GM19239 (cell line): ENCODE measurements at places on chromosomes 5 and 9.

DNA sequence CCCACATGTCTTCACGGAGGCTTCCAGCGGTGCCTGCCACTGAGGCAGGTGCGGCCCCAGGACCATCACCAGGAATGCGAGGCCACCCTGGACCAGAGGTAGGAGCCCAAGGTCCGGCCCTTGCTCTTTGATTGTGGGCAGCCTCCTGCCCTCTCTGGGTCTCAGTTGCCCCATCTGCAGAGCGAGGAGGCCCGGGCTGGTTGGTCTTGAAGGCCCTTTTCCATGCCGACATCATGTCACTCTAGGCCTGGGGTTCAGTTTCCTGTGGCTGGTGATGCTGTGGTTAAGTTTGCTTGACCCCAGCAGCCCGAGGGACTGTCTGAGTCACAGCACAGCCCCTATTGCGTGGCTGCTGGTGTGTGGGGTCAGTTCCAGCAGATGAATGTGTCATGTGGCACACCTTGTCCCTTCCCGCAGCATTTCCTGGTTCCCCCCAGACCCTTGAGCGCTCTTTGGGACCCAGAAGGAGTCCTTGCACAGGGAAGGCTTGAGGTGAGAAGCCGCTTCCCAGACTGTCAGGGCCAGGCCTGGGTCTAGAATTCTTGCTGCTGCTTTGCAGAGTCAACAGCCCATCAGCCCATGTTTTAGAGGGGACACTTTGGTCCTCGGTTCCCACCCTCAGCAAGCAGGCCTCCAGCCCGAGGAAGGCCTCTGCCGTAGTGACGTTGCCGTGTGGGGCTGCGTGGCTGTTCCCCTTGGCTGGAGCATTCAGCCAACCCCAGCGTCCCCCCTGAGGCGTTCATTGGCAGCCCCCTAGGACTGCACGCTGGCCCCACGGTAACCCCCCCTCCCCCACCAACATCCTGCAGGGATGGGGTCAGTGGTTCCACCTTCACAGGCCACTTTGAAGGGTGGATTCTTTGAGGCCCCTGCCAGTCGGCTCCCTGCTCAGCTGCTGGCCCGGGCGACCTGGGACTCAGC lies 31.0 kb upstream of the HMCN2 start:
- no peak for DNase-seq

- DNase-seq = no peak
Measured at GRCh38 chr5:64165500-64166200, at the start of gene RNF180. TSS of gene RNF180 (plus strand) at chr5:64165843. CDS start at chr5:64200808, 34,965 bp downstream.

DNA sequence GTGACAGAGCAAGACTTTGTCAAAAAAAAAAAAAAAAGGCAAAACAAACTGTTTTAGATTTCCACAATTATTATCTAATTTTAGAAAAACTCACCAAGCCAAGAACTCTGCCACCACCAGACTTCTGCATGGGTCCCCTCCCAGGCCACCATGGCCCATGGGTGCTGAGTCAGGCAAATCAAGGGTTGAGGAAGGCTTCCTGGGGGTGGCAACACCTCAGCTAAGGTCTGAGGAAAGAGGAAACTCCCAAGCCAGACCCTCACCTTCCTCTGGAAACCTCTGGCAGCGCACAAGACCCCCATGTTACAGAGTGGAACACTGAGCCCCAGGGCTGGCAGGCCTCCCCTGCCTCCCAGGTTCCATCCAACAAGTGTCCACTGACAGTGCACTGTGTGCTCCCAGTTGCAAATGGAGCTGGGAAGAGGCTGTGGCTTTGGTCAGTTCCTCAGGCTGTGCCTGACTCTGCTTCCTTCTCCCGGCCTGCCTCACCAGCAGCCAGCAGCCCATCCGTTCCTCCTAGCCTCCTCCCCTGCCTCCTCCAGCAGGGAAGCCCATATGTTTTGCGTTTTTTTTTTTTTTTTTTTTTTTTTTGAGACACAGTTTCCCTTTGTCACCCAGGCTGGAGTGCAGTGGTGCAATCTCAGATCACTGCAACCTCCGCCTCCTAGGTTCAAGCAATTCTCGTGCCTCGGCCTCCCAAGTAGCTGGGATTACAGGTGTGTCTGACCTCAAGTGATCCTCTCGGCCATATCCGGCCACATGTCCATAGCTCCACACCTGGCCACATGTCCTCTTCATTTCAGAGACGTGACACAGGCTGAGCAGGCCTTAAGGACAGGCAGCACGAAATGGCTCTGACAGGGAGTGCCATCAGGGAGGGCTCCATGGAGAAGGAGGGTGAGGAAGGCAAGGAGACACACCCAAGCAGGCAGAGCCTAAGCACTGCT lies 3.5 kb upstream of the SUSD3 start:
- no peak for DNase-seq

- DNase-seq = no peak
Measured at GRCh38 chr5:42628821-42629220, 127.8 kb upstream of the CCDC152 start.
